ENCODE measurements at places on chromosomes 1 and 21.

GRCh38 chr1:205226868-205227583 lies 720 bp upstream of the TMCC2 start:
- no peak for DNase-seq

GRCh38 chr21:32806810-32807386 lies 35.3 kb upstream of the PAXBP1 start:
- DNase-seq: no peak

DNA sequence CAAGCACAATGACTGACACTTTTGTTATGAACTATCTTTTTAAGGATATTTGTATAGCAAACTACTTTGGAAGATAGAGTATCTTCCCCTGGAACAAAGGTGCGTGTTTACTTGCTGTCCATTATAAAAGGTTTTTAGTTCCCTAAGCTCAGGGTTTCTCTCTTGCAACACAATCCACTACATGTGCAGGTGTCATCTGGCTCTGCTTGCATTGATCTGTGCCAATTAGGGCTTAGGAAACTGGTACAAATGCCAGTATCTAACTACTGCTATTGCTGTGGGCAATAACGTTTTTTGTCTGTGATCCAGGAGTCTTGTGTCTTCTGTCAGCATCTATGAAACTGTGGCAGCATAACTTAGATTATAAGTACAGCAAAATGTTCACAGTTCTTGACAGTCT lies 68.3 kb upstream of the ABCD3 start:
- no peak for DNase-seq

DNA sequence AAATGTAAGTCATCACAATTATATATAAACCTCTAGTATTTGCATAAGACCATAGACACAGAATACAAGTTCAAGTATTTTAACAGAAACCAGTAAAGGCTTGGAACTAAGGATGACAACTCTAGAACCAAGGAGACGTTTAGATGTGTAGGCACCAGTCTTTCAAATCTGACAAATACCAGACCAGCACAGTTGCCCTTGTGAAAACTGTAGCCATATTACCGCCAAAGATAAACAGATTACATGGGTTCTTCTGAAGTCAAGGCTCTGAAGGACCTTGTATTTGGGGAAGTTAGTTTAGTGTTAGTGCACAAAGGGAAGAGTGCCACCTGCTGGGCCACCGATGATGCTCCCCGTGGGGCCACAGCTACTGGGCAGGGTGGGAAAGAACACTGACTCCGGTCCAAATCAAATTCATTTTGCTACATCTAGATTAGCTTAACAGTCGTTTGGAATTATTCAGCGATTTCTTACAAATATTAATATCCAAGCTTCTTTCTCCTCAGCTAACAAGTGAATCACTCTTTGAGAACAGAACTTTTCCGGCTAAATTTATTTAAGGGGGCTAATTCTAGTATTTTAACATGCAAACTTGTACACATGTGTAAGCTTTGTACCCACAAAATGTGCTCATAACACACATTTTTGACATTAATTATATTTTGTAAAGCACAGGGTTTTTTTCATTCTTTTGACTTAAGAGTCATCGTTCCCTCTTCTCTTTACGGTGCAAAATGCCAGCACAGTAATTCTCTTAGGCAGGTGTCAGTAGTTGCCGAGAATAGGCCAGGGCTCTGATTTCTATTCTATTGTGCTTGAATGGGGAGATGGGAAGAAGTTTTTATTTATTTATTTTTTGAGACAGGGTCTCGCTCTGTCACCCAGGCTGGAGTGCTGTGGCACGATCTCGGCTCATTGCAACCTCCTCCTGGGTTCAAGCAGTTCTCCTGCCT lies 8.0 kb upstream of the NIBAN1 start:
- peak; percentile 70 for DNase-seq

DNA sequence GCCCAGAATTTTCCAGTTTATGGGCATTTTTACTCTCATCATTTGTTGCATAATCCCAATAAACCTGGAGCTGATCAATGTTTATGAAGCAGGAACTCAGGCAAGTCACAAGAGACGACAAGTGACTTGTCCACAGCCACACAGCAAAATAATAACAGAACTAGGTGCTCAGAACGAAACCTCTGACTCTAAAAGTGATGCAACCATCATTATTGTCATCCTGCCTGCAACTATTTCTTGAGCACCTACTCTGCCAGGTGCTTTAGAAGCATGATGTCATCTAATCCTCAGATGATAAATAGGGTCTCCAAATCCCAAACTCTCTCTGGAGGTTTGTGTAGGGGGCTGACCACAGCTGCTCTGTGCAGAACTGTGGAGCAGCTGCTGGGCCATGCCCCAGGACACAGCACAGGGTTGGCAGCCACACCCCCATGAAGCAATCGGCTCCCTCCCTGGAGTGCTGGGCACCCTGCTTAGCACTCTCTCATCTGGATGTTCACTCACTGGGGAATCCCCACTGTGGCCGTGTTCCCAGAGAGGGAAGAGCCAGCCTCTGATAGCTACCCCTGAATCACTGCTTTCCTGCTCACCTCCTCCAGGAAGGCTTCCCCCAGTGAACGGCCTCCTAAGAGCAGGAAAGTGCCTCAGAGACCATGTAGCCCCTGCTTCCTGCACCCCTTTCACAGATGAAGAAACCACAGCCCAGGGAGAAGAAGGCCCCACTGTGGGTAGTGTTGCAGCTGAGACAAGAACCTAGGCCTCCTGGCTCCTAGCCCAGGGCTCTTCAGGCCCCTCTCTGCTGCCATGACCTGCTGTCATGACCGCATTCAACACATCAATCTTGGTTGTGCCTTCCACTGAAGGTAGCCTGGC lies 2.1 kb downstream of the TTC22 start:
- peak; percentile 17 for DNase-seq

GRCh38 chr1:155026154-155026553 lies 7.4 kb downstream of the DCST2 start:
- no peak for DNase-seq

DNA sequence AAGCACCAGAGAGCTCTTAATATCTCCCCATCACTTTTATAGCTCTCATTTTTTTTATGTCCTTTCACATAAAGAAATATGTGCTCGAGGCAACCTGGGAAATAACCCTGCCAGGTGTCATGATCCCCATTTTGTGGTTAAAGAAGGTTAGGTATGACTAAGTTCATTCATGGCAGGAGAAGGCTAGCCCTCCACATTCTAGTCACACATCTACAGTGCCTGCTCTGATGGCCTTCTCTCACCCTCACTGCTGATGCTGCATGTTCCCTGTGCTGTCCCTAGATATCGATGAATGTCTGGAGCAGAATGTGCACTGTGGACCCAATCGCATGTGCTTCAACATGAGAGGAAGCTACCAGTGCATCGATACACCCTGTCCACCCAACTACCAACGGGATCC lies 187.5 kb downstream of the TPR start:
- no peak for DNase-seq

DNA sequence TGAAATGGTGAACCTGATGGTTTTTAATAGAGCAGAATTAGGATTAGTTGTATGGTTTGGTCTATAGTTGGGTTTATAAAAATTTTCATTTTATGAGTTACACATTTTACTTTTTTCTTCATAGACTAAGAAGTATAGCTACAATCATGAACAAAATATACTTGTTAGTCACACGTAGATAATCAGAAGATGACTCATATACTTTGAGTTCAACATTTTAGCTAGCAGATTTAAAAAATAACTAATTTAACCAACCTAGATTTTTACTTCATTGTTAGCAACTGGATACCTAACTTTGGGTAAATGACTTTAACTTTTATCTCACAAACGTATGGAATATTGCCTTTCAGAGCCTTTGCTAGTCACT lies 27.9 kb downstream of the MORC3 start:
- DNase-seq: no peak

DNA sequence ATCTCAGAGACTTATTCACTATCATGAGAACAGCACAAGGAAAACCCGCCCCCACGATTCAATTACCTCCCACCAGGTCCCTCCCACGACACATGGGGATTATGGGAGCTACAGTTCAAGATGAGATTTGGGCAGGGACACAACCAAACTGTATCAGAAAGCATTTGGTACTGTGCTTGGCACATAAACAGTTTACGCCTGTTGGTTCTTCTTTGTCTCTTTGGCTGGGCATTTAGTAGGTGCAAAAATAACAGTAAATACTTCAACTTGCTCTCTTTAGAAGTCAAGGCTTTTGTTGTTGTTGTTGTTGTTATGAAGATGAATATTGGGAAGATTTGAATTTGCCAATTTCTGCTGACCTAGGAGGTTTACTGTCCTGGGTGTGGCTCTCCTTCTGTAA lies 175.4 kb upstream of the IGSF21 start:
- no peak for DNase-seq

GRCh38 chr1:223211323-223211985 lies 68.4 kb upstream of the TLR5 start:
- DNase-seq: no peak

- DNase-seq: no peak
Observed at GRCh38 chr21:31394309-31394708, 50.2 kb upstream of the TIAM1 start.

DNA sequence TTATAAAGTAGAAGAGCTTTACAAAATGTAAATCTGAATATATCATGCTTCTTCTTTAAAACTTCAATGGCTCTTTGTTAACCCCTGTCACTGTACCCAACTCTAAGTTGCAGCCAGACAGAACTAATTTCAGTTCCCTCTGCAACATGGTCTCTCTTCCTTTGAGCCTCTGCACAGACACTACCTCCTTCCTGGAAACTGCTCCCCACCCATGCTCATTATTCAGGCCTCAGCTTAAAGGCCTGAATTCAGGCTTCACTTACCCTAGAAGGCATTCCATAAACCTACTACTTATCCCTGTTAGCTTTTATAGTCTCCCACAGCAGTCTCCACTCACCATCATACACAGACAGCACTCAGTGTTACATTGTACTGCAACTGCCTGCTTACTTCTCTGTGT lies 2.6 kb upstream of the EEIG2 start:
- DNase-seq: no peak

GRCh38 chr1:55250399-55251075 lies 35.4 kb upstream of the USP24 start:
- no peak for DNase-seq

- DNase-seq: no peak
Observed at GRCh38 chr1:99397029-99397428, 132.7 kb downstream of the PLPPR4 start.

GRCh38 chr1:167687919-167688519 lies 33.8 kb upstream of the MPZL1 start:
- DNase-seq: peak; percentile 90

- peak; percentile 83 for DNase-seq
Observed at GRCh38 chr21:45439161-45439872, 34.4 kb downstream of the COL18A1 start.

GRCh38 chr1:98496256-98496995 lies 165.1 kb upstream of the SNX7 start:
- DNase-seq: no peak

- DNase-seq: no peak
Observed at GRCh38 chr21:39685236-39685635, 59.7 kb upstream of the IGSF5 start.

- DNase-seq: no peak
Observed at GRCh38 chr1:159266832-159267231, 35.3 kb upstream of the FCER1A start.

- peak; percentile 38 for DNase-seq
Observed at GRCh38 chr21:45886610-45887026, 95.0 kb upstream of the COL6A1 start.

- DNase-seq: no peak
Observed at GRCh38 chr21:39788383-39788782, 43.4 kb downstream of the IGSF5 start.

GRCh38 chr1:185787238-185787637 lies 53.0 kb downstream of the HMCN1 start:
- no peak for DNase-seq

All from activated CD4-positive, alpha-beta T cell treated with anti-CD3 and anti-CD28 coated beads for 4 hours (primary cell).